Gastroesophageal sphincter (tissue), 4 donors: ENCODE measurements at places on chromosomes 7 and 10.

- ATAC-seq: no peak
Measured at GRCh38 chr7:93159490-93159889, 11.3 kb upstream of the SAMD9L start.

- ATAC-seq: no peak
Measured at GRCh38 chr7:69732203-69732602, 133.9 kb downstream of the AUTS2 start.

- no peak for ATAC-seq
Measured at GRCh38 chr10:101373063-101373462, 19.1 kb downstream of the BTRC start.

GRCh38 chr10:49271346-49271745 lies 27.6 kb upstream of the C10orf71 start:
- ATAC-seq: no peak

- ATAC-seq: no peak
Measured at GRCh38 chr10:25175527-25176420, 973 bp downstream of the GPR158 start.

- no peak for ATAC-seq
Measured at GRCh38 chr7:35504365-35504764, 190.6 kb downstream of the HERPUD2 start.

DNA sequence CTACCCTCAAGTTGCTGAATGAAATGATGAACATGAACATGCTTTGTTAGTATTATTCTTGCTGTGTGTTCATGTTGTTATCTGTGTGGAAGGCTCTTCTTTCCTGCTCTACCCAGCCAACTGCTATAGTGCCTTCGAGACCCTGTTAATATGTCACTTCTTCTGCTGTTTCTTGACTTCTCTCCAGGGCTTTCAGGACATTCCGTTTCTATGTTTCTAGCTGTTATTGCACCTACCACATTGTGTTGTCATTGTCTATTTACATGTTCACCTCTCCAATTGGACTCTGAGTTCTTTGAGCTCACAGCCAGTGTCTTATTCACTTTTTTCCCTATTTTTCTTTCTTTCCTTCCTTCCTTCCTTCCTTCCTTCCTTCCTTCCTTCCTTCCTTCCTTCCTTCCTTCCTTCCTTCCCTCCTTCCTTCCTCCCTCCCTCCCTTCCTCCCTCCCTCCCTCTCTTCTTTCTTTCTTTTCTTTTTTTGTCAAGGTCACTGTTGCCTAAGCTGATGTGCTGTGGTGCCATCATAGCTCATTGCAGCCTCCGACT lies 40.4 kb downstream of the BAMBI start:
- no peak for ATAC-seq

- no peak for ATAC-seq
Measured at GRCh38 chr7:6504996-6505395, 46.3 kb downstream of the GRID2IP start.

DNA sequence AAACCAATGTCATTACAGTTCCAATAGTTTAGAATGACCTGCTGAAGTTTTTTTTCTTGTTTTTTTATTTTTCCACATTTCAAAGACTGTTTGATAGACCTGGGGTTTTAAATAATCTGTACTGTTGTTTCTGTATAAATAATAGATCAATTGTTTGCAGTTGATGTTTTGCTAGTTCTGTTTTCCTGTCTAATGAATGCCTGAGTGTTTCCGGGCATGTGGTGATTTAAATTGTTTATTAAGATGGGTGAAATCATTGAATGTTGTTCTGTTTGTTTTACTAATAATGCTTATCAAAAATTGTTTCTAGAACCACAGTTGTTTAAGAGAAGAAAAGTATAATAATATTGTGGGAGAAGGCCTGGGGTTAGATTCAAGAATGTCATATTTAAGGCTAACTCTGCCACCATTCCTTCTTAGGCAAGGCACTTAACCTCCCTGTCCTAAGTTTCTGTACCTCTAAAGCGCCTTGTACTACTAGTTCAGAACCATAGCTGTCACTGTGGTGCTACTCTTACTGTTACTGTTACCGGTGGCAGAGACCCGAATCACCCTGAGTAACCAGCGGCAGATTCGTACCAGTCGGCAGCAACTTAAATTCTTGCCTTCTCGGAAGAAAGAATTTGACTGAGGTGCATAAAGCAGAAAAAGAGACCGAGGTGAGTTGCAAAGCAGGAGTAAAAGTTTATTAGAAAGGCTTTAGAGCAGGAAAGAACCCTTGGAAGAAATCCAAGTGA lies 1014.1 kb downstream of the REEP3 start:
- no peak for ATAC-seq

DNA sequence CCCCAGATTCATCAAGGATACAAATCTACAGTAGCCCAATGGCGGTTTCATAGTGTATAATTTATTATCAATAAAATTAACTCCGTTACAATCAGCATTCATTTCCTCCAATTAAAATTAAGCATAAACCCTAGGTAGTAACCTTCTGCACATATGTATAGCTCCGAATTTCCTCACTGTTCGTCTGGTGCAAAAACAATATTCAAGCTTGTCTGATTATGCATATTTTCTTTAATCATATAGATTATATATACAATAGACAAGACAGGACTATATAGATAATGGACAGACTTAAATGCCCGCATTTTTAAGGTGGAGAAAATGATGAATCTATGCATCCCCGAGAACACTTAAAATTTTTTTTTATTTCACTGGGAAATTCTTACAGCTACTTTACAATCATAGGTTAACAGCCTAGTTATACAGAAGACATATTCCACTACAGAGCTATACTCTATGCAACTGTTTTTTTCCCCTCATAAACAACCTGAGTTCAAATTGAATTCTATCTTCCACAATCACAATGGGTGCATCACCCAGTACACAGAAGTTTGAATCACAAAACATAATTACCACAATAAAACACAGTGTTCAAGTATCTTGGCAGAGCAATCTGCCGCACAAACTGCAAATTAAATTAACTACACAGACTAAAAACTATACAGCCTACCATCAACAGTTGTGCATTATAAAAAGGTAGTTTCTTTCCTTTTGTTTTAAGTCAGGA lies 2.6 kb downstream of the HOXA9 start:
- no peak for ATAC-seq

DNA sequence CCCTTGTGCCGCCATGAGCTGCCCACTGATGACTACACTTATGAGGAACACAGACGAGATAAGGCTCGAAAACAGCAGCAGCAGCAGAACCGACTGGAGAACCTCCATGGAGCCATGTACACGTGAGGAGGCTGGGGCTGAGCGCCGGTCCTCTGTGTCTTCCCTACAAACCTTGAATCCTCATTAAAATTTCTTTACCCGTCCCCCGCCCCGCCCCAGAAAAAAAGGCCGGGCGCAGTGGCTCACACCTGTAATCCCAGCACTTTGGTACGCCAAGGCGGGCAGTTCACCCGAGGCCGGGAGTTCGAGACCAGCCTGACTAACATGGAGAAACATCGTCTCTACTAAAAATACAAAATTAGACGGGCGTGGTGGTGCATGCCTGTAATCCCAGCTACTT lies 1.5 kb upstream of the RINT1 start:
- ATAC-seq: no peak

GRCh38 chr7:24833549-24833948 lies 76.3 kb upstream of the GSDME start:
- ATAC-seq: peak; percentile 48

DNA sequence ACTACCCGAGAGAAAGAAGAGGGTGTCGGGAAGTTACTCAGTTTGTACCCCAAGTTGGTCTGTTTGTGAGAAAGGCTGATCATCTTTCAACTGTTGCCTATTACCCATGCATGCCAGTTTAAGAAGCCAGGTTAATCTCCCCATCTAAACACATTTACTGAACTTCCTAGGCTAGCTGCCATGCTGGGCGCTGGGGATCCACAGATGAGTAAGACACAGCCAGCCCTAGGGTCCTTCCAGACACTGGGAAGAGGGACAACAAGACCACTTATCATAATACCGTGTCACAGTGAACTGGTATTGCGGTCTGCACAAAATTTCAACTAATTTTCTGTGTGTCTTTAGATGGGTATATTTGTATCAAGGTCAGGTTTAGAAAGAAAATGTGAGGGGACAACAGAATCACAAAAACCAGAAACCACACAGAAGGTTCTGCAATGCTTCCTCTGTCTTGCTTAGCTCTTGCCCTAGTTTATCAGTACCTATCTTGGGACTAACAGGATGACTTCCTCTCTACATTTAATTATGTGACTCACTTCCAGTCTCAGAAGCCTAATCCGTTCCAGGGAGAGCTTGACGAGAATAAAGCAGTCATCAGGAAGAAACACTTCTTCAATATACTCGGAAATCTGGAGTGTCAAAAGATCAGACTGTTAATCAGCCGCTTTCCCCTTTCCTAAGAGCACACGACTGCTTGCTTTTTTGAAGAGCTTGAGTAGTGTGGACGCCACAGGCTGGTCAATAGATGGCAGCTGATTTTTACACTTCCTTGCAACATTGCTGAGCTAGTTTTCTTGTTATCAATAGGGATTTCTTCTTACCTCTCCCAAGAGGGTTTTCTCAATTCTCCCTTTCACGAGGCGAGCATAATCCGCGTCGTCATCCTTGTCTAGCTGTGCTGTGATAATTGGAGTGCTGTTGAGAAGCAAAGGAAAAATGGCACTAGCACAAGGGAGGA lies 45.7 kb downstream of the POLR3A start:
- ATAC-seq: no peak

DNA sequence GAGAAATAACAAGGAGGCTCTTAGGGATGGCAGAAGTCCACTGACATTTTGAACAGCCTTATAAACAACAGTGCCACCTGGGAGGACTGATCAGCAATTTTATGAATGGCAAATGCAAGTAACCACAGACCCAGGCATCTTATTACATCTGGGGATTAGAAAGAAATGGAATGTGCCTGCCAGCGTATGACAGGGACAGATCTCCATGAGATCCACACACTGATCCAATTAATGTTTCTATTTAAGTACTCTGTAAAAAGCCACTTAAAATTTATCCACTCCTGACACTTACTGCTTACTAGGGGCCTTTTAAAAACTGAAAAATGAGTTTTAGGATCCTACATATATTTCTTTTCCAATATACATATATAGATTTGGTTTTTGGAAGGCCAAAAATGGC lies 28.6 kb downstream of the PARD3 start:
- no peak for ATAC-seq

DNA sequence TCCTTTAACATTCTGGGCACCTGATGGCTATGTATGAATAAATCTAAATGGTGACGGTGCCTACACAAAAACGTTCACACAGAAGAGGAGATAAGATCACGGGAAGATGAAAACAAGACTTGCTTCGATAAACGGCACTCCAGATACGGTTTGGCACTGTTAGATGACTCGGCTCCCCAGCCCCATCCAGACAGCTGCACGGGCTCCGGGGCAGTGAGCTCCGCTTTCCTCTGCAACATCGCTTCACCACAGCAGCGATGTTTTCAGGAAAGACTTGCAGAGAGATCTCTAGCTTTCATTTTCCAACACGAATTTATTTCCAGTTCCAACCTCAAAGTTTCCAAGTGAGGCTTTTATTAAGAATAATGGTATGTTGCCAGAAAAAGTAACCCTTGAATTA lies 132.1 kb downstream of the KLF6 start:
- ATAC-seq: no peak

DNA sequence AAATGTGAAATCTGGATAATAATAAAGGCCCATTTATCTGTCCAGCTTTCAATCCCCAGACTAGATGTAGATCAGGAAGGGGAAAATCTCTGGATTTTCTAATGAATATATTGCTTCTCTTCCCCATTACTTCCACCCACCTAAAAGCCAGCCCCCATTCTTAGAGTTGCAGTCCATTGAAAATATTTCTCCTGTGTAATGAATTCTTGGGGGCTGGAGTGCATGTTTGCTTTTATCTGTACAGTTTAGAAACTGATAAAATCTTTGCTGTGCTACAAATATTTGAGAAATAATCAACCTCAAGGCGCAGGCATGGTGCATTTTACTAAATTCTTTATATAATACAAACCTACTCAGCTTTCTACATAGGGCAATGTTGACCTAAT lies 180.8 kb downstream of the ARID5B start:
- ATAC-seq: no peak

DNA sequence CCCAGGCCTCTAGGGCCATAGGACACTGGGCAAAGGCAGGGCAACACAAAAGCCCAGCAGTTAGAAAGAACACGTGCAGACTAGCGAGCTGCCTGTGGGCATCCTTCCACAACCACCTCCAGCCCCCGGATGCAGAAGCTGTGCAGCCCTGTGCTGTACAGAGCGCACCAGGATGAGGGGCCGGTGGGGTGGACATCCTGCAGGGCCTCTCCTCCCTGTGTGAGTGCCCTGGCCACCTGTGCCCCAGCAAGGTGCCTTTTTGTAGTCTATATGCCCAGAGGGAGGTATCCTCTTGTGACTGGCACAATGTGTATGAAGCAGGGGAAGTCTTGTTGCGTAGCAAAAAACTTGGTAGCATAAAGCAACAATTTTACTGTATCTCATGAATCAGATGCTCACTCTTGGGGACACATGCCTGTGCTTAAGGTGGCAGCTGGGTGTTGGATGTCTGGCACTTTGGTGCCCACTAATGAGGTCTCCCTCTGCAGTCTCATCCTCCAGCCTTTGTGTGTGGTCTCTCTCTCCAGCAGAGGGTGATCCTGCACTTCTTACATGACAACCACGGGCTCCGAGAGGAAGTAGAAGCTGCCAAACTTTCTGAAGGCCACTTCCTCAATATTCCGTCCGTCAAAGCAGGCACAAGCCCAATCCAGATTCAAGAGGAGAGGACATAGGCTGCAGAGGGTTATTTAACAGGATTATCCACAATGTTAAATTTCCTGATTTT lies 8.7 kb downstream of the NCAPG2 start:
- peak; percentile 93 for ATAC-seq

GRCh38 chr7:100102950-100103840 lies 1.8 kb downstream of the AP4M1 start:
- no peak for ATAC-seq

GRCh38 chr7:23247603-23248335 lies 1.2 kb downstream of the GPNMB start:
- ATAC-seq: peak; percentile 51

DNA sequence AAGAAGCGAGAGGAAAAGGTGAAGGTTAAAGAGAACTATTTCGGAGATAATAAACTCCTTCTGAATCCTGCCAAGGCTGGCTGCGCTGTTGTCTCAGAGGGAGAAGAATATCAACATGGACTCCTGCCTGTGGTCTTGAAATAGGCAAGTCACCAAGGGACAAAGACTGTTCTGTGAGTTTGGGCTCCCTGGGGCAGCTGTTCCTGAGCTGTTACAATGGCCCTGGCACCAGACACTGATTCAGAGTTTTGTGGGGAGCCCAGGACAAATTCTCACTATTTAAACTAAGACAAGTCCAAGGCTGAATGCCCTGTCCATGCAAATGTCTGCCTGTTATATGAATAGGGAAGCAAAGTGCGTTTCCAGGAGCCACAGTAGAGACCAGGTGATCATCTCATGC lies 81.4 kb downstream of the PRPF18 start:
- ATAC-seq: no peak

- ATAC-seq: no peak
Measured at GRCh38 chr7:21371360-21371759, 56.5 kb upstream of the SP4 start.

GRCh38 chr10:102764470-102765161 lies 20.9 kb downstream of the WBP1L start:
- peak; percentile 58 for ATAC-seq

DNA sequence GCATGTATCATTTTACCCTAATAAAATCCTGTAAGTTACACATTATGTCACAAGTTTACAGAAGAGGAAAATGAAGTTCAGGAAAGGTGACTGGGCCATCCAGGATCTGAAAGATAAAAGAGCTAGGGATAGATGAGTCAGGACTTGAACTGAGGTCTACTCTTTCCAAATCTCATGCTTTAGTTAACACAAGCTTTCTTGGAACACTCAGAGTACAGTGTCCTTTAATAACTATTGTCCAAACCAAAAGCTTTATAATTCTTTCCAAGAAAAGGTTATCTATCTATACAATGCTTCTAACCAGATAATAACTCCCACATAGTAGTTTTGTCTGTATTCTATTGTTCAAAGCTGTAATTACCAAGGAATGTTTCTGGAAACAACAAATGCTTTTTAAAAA lies 164.6 kb downstream of the LRRN3 start:
- ATAC-seq: no peak
